Stimulated activated CD4-positive, alpha-beta T cell treated with anti-CD3 and anti-CD28 coated beads, Interleukin-15, amount 100 ng/mL, for 24 hours (primary cell): ENCODE measurements at places on chromosomes 2 and 18.

DNA sequence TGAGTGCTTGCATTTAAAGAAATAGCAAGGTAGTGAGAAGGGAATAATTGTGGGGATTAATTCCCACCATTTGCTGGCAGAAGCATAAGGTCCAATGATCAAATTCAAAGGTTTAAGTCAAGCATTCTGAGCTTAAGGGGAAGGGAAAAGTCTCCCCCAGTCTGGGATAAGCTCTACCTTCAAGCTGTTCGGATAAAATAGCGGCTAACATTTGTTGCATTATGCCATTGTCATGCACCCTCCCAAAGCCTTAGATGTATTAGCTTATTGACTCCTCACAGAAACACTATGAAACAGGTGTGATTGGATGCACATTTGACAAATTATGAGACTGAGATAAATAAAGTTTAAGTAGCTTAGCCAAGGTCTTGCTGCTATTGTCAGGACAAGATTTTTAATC, 52.2 kb upstream of the TGIF1 start:
- DNase-seq: no peak

- no peak for DNase-seq
These were observed 64.9 kb downstream of the GALNT1 start for GRCh38 chr18:35646449-35646848.

DNA sequence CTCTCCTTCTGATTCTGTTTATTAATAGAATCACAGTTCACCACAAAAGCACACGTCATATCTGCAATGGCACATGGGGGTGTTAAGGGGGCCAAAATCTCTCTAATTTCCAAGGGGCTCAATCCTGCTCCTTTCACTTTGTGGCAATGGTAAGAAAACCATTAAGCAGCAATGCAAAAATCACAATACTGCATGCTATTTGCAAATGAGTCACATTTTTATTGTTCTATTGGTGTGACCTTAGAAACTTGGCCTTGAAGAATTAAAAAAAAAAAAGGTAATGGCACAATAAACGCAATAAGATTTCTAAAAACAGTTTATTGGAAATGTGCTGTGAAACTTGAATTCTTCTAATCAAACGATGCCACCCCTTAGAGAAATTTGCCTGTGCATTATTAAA, 251.5 kb downstream of the ZNF521 start:
- no peak for DNase-seq

DNA sequence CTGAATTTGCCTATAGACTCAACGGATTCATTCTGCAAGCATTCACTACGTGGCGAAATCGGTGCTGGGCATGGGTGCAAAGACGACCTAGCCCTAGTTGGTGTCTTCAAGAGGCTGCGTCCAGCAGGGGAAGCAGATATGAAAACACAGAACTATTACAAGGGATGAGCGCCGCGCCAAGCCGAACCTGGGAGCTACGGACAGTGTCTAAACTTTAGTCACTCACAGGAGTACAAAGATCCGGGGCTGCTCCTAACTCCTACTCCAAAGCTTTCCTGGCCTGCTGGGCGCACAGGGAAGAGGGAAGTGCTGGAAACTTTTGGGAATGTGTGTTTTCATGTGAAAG, 732 bp upstream of the ANXA4 start:
- DNase-seq: peak; percentile 48

- DNase-seq: no peak
These were observed 148.8 kb downstream of the WDSUB1 start for GRCh38 chr2:159137511-159138241.

DNA sequence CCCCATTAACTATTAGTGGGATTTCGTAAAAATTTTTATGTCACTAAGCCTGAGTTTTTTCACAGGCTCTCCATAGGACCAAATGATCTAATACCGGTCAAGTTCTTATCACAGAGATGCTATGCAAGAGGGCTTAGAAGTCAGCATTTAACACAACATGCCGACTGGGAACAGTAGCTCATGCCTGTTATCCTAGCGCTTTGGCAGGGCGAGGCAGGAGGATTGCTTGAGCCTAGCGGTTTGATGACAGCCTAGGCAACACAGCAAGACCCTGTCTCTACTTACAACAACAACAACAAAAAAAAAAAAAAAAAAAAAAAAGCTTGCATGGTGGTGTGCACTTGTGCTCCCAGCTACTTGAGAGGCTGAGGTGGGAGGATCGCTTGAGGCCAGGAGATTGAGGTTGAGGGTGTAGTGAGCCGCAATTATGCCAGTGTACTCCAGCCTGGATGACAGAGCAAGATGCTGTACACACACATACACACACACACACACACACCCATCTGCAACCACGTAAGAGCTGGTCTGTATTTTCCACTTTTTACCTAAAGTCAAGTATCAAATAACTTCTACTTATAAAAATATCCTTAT, 67.6 kb upstream of the FAM124B start:
- DNase-seq: no peak

DNA sequence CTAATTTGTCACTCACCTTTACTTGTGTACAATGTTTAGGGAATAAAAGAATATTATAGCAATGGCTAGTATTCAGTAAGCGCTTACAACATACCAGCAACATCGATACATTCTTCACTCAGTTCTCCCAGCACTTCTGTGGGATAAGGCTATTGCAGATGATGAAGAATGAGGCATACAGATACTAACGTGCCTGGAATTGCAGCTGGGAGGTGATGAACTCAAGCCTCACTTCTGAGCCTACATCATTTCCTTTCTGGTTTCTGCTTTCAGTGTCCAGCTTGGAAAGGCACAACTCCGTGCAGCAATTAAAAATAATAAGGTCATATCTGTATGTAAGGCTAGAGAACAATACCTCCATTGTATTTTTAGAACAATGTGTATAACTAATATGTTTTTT, 95.4 kb upstream of the AQP4 start:
- no peak for DNase-seq

- peak; percentile 85 for DNase-seq
These were observed 48.2 kb upstream of the MAP3K20 start for GRCh38 chr2:173027181-173028128.

DNA sequence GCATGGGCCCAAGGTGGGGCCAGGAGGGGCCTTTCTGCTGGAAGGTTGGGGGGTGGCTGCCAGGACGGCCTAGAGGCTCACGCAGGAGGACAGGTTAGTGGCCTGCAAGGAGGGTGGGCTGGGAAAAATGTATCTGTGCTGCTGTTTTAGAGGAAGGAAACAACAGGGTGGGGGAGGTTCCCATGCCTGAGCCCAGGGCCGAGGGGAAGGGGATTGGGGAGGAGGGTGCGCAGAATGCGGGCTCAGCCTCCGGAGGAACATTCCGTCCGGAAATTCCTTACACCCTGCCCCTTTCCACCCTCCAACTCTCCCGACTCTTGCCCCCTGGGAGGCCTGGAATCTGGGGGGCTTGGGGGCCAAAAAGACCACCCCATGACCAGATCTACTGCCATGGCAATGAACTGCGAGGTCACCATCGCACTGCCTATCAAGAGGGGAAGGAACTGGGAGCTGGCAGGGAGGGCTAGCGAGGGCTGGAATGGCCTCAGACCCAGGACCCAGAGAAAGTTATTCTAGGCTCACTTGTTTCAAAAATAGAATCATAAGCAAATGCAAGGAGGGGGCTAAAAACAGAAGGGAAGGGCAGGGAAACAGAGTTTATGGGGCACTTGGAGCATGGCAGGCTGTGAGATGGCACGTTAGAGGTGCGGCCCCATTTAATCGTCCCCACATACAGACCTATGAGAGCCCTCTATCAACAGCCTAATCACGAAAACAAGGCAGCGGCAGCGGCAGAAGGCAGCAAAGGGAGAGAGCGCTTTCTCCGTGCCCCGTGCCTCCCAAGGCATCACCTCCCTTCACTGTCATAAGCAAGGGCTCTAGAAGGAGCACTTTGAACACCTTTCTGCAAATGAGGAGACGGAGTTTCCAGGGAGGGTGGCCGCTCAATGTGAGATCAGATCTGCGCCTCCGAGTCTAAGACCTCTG, 90.4 kb downstream of the TNS1 start:
- no peak for DNase-seq

GRCh38 chr2:85792783-85793441, 39.1 kb downstream of the ATOH8 start:
- no peak for DNase-seq

GRCh38 chr2:145464866-145465265, 944.9 kb upstream of the ZEB2 start:
- no peak for DNase-seq

- no peak for DNase-seq
These were observed 10.4 kb downstream of the TMEFF2 start for GRCh38 chr2:192184349-192184748.

DNA sequence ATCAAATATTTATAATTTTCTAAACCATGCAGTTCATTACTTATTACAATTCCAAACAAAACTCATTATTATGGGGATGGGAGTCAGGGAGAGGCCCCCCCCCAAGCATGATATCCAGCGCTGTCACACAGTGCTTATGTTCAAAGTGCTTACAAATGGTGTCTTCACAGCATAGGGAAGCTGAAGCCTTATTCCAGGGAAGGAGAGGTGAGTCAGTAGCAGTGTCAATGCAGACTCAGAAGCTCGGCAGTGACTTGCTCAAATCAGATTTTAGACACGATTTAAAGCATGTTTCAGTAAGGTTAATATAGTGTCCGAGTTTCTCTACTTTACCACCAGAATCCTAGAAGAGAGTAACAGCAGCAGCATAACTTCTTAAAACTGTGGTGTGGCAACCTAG, 24.6 kb downstream of the SLC66A3 start:
- DNase-seq: no peak
